ENCODE measurements at places on chromosomes 5 and 9. TPM values are rescaled to one million over a fixed set of nuclear protein-coding genes. Genes with fewer than 3 reads are reported as not detected.

The MCIDAS gene
- total RNA-seq = 2.0 TPM

The PCDHGA8 gene
- total RNA-seq = 0.18 TPM

The NFIB gene
- 0.61 TPM for total RNA-seq

- H3K27me3 ChIP-seq = no peaks in the 10 kb centered on the region
- H3K27ac ChIP-seq = peak overlapping the region; percentile 26
- no peak for DNase-seq
- peaks cover 89% of the 10 kb centered on the region for H3K4me1 ChIP-seq
- H3K36me3 ChIP-seq = no peaks in the 10 kb centered on the region
- no peak overlapping the region for H3K4me3 ChIP-seq
Measured at GRCh38 chr5:142829801-142830220, 59.6 kb downstream of the ARHGAP26 start.

- no peak overlapping the region for H3K4me3 ChIP-seq
- H3K27ac ChIP-seq = peak overlapping the region; percentile 60
- H3K4me1 ChIP-seq = peaks cover 25% of the 10 kb centered on the region
- H3K36me3 ChIP-seq = no peaks in the 10 kb centered on the region
- no peaks in the 10 kb centered on the region for H3K27me3 ChIP-seq
Measured at GRCh38 chr5:5335700-5336264, 86.7 kb upstream of the ICE1 start.

DNA sequence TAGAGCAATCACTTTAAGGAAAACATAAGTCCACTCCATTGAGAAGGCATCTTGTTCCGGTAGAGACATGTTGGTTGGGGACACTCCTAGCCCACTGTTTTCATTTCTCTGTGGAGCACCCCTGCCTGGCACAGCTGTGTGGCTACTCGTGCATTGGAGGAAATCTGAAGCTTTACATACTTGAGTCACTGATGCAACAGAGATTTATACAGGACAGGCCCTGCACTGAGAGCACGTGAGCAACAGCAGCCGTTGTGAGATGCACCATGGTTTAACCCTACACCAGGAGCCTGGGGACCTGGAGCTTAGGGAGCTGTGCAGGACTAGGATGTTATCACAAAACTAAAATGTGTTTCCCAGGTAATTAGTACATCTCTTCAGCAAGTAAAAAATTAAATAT lies 230.7 kb upstream of the IRX1 start:
- no peak overlapping the region for H3K4me3 ChIP-seq
- no peaks in the 10 kb centered on the region for H3K27me3 ChIP-seq
- H3K4me1 ChIP-seq = no peaks in the 10 kb centered on the region
- no peaks in the 10 kb centered on the region for H3K36me3 ChIP-seq
- no peak for DNase-seq
- no peak overlapping the region for H3K27ac ChIP-seq

- no peak overlapping the region for H3K27ac ChIP-seq
- no peaks in the 10 kb centered on the region for H3K36me3 ChIP-seq
- no peaks in the 10 kb centered on the region for H3K27me3 ChIP-seq
Measured at GRCh38 chr5:179274321-179275315, 70.6 kb downstream of the ADAMTS2 start.

DNA sequence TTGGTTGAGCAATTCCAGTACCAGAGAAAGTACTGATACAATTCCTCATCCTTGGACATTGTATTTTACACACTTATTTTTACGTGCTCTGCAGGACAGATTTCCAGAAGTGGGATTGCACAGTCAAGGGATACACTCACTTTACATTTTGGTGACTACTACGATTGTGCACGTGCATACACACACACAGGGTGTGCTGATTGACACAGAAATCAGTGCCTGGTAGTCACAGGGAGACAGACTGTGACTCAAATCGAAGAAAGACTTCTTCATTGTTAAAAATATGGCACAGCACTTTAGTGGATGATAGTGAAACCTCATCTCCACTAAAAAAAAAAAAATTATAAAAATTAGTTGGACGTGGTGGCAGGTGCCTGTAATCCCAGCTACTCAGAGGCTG lies 1.5 kb downstream of the GARIN3 start:
- H3K27me3 ChIP-seq = peaks cover 2% of the 10 kb centered on the region
- no peak for DNase-seq
- no peak overlapping the region for H3K27ac ChIP-seq
- H3K4me3 ChIP-seq = no peak overlapping the region
- no peaks in the 10 kb centered on the region for H3K36me3 ChIP-seq

All from Caco-2 (cell line).